ENCODE measurements at places on chromosomes 7 and 10.
A peak's percentile ranks its signal among the peaks of the same experiment; 100 is the strongest.

DNA sequence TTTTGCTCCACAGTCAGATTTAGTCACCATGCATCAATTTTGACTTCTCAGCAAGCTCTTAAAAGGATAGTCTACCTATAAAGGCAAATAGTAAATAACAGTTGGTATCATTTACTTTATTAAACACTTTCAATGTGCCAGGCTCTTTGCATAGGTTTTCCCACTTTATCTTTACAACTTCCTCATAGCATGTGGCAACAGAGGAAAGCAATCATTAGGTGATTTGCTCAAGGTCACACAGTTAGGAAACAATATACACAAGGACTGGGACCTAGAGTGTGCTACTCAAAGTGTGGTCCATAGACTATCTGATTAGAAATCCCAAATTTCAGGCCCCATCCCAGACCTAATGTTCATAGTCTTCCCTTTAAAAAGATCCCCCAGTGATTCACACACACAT, 212.3 kb downstream of the MTERF1 start:
- no peak for DNase-seq

DNA sequence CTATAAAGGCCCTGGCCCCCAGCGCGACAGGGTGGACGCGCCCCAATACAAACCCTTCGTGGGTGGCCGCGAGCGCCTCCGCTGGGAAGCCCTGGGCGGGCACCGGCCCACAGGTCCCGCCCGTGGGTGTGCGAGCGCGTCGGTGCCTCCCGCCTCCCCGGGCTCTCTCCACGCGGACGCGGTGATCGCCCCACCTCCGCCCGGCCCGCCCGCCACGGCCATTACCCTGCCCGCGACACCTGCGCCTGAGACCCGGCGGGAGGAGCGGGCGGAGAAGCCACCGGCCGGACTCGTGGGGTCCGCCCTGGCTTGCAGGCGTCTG, 81.2 kb downstream of the PAX2 start:
- no peak for DNase-seq

DNA sequence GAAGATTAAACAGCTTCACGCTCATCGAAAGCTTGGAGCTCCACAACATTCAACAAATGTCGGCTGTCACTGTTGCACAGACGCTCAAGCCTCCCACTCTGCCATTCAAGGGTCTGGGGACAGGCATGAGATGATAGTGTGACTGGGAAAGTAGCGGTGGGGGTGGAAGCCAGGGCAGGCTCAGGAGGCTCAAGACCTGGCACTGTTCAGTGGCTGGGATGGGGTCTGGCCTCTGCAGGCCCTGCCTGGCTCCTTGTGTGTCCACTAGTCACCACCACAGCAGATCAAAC, 13.5 kb upstream of the GTPBP4 start:
- DNase-seq: no peak

DNA sequence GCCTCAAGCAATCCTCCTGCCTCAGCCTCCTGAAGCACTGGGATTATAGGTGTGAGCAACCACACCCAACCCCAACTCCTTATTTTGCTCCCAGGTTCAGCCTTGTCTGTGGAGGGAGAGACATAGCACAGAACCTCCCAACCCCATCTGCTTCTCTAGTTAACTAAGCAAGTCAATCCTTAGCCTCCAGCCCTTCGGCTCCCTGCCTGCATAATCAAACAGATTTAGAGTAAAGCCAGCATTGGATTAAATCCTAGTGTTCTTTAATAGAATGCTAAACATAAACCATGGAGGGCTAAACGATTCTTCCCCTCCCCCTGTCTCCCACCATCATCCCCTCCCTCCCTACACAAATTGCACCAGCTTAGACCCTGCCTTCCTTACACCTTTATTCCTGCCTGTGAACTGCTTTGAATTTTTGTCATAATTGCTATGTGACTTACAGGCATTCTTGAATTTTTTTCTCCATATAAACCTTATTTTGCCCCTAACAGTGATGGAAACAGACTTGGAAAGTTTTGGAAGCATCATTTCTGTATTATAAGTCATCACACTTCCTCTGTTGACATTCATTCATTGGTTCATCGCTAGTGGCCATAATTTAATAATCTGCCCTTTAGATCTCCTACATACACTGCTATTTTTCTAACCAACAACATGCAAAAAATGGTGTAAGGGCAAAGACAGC, 72.6 kb upstream of the TOMM7 start:
- DNase-seq: no peak

- no peak for DNase-seq
Measured at GRCh38 chr7:4823441-4824119, 38.2 kb downstream of the PAPOLB start.

DNA sequence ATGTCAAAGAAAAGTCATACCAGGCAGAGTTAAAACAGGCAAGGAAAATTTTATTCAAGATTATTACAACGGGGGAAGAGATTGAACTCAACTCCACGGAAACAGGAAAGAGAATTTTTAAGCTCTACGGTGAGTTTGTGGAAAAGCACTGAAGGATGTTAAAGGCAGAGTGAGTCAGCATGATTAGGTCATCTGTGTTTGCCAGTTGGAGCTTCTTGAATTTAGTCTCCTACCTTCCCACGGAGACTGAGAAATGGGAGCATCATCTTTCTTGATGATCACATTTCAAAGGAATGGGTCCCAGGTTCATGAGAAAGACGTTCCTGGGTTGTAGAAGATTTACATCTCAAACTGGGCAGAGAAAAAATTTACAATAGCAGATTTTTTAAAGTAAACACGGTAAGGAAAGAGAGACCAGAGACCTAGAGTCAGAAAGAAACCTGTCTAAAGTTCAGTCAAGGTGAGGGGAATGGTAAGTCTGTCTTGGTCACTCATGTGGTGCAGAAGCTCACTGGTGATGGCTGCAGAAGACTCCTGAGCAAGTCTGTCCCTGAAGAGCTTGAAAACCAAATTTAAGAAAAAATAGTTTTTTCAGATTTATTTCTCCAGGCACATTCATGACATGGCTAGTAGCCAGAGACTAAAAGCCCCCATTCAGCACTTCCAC, 516.9 kb upstream of the LRRN3 start:
- DNase-seq: no peak

- DNase-seq: peak; percentile 7
Measured at GRCh38 chr10:89904755-89905154, 203.4 kb downstream of the KIF20B start.

DNA sequence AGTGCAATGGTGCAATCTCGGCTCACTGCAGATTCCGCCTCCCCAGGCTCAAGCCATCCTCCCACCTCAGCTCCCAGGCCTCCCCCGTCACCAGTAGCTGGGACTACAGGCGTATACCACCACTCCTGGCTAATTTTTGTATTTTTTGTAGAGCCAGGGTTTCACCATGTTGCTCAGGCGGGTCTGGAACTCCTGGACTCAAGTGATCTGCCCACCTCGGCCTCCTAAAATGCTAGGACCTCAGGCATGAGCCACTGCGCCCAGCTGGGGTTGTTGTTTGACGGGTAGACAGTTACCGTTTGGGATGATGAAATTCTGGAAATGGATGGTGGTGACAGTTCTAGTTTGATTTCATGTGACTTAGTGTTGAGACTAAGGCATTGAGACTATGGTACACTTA, 15.3 kb downstream of the CALML3 start:
- no peak for DNase-seq

GRCh38 chr7:138417764-138418163, 42.3 kb upstream of the TRIM24 start:
- no peak for DNase-seq

DNA sequence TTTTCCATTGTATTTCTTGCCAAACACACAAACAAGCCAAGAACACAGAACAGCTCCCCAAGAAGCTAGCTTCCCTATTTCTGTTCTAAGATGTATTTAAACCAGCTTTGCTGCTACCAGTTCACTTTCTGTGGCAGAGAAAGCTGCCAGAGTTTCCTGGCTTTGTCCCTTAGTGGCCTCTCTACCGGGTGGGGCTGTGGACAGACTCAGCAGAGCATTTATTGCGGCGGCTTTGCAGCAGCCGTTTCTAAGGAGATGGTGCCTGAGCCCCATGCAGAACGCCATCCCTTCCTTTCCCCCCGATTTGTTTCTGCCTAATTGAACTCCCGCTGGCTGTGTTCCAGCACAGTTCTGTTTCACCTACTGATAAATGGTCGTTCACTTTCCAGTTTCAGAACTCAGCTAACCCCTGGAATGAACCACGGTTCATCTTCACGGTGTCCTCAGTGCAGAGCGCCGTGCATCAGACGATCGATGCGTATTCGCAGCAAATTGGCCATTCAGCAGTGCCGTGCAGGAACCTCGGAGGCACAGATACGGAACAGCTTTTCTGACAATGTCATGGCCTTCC, 33.8 kb upstream of the SFMBT2 start:
- no peak for DNase-seq

DNA sequence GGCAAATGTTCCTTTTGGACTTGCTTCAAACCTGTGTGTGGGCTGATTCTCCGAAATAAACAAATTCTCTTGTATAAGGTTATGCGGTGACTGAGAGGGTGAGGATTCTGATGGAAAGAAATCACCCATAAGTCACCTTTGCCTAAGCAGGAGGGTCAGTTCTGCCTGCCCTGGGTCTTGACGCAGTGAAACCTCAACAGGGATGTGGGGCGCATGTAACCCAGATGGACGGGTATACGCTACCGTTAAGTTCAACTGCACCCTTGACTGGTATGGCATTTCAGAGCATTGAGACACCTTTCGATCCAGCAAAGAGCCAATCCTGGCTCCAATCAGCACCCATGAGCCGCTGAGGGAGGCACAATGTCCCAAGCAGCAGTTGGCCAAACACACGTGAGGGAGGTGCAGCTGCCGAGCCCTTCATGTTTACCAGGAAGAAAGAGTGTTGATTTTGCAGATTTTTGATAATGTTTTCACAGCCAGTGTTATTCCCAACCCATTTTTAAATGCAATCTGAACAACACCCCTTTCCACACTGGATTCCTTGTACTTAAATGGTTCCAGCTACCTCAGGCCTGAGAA, 48.1 kb downstream of the SORBS1 start:
- no peak for DNase-seq

DNA sequence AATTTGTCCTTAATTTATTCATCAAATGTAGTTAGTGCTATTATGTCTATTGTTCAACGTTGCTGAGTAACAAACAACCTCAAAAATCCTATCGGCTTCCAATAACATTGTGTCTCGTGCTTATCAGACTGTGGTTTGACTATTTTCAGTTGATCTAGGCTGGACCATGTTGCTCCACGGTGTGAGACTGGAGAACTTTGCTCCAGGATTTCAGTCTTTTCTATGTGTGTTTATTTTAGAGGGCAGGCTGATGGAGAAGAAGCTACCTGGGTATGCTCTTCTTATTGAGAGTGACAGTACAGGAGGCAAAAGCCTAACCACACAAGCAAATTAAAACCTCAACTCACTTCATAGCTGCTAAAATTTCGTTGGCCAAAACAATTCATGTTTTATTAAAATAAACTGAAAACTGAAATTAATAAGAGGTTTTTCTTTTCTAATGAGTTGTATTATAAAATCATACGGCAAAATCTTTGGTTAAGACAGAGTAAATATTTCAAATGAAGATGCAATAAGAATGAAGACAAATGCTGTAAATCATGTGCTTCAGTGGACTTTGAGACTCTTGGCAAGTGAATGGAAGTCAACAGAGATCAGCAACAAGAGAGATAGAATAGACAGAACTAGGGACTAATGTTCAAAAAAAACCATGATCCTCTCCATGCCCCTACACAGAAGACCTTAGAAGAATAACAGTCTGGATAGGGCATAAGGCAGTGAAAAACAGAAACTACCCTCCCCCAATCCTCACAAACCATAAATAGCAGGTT, 418.0 kb upstream of the ETV1 start:
- DNase-seq: no peak

GRCh38 chr7:114109721-114110120, 190.9 kb upstream of the PPP1R3A start:
- no peak for DNase-seq

DNA sequence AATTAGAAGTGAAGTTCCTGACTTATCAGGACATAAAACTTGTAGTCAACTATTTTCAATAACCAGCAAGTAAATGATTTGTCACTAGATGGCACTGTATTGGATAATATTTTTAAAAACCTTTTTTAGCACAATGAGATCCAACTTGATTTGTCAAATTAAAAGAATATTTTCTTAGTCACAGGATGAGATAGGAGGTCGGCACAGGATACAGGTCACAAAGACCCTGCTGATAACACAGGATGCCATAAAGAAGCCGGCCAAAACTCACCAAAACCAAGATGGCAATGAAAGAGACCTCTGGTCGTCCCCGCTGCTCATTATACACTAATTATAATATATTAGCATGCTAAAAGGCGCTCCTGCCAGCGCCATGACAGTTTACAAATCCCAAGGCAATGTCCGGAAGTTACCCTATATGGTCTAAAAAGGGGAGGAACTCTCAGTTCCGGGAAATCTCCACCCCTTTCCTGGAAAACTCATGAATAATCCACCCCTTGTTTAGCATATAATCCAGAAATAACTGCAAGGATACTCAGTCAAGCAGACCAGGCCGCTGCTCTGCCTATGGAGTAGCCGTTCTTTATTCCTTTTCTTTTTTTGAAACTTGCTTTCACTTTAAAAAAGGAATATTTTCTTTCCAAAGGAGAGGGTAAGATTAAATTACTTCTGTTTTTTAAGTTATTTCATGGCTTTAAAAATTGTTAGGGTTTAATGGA, 255.7 kb upstream of the MKLN1 start:
- peak; percentile 36 for DNase-seq

DNA sequence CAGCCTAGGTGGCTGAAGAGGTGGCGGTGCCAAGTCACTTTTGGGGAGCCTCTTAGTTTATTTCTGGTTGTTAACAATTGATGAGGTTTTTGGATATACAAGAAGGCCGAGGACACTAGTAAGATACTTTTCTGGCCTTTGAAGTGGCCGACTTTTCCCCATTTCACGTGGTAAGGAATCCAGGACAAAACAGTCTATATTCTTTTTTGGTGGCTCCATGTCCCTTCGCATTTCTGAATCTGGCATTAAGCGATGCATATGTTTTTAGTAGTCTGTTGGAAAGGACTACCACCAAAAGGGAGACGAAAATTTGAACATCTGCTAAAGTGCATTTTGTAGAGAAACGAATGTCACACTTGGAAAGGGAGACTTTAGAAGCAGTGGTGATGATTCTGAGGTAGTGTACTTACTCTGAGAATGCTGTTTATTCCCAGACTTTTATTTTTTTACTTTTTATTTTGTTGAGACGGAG, 1.5 kb downstream of the MLLT10 start:
- DNase-seq: no peak

Data from activated CD4-positive, alpha-beta T cell treated with anti-CD3 and anti-CD28 coated beads, Interleukin-10, Interleukin-2, amounts not matched to agents 100 ng/mL and 50 ng/mL, durations not matched to agents 16 hours and 8 hours (primary cell).